ENCODE measurements at places on chromosomes 3 and 15.

- no peak for DNase-seq
Measured at GRCh38 chr15:100593431-100593830, 8.6 kb downstream of the LINS1 start.

- DNase-seq, result no peak
Measured at GRCh38 chr3:13070391-13071070, 2.7 kb downstream of the IQSEC1 start.

DNA sequence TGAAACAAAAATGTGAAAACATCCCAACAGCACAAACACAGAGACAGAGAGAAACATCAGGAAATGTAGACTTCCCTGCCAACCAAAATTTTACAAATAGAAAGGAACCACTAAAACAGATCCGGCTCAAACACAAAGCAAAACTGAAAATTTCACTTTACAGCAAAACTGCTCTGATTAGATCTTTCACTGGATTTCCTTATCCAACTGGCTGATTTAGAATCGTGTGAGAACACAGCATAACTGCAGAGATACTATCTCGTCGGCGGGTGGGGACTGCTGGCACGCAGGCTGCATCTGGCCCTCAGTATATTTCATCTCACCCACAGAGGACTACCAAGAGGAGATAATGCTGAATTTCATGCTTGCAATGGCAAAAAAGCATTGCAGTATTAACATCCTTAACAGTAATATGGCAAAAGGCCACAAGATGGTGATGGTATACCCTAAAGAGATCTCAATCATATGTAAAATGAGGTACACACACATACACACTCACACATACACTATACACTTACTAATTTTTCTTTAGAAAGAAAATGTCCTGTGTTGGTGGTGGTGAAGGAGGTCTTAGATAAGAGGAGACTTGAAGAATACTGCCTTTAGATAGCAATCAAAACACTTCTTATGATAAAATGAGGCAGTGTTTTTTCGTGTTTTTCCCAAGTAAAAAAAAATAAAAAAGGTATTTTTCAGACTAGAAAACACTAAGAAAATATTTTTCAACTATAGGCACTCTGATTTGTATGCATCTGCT is 10.6 kb upstream of the LEO1 start:
- no peak for DNase-seq

DNA sequence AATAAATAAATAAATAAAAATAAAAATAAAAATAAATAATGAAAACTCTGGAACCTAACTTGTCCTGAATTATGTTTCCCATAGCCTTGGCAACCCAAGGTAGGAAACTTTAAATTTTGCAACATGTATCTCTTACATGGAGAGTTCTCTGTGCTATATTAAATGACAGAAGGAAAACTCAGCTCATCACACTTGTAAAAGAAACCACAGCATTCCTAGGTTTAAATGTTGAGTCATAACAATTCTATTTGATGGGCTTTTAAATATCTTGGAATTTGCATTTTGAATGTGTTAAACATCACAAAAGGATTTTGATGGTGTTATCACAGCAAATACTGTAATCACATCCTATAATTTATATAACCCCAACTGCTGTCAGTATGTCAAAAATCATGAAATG is 144.2 kb downstream of the LRTM1 start:
- DNase-seq, result no peak

GRCh38 chr3:101722394-101723173 is 1.8 kb upstream of the CEP97 start:
- no peak for DNase-seq

GRCh38 chr3:55750525-55750924 is 263.4 kb upstream of the WNT5A start:
- no peak for DNase-seq

DNA sequence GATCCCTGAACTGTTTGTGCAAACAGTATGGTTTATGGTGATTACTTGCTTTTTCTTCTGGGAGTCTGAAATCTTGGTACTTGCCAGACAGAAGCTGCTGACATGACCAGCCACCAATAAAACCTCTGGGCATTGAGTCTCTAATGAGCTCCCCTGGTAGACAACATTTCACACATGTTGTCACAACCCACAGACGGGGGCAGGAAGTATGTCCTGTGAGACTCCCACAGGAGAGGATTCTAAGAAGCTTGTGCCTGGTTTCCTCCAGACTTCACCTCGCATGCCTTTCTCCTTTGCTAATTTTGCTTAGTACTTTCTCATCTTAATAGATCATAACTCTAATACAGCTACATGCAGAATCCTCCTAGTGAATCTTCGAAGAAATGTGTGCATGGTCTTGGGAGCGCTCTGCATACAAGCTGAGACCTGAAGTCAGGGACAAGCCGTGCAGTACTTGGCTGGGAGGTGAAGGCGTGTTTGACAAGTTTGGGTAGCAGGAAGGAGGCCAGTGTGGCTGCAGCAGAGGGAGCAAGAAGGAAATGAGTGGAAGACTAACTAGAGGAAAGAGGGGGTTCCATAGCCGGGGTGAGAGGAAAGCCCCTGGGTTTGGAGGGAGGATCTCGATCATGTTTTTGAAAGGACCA is 49.0 kb downstream of the B3GNT5 start:
- no peak for DNase-seq

DNA sequence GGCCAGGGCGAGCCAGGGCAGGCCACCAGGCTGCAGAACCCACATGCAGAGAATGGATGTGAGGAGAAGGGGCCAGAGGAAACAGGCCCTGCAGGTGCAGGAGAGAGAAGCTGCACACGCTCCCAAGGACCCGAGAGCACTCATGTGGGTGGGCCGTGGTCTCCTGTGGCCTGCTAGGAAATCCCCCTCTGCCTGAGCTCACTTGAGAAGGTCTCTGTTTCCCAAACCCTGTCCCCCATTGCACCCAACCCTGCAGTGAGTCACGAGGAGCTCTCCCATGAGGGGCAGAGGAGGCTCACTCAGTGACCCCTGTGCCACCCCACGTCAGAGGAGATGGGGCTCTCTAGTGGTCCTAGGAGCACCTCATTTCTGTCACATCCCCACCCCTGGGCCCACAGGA is 111.1 kb downstream of the KLF13 start:
- no peak for DNase-seq

DNA sequence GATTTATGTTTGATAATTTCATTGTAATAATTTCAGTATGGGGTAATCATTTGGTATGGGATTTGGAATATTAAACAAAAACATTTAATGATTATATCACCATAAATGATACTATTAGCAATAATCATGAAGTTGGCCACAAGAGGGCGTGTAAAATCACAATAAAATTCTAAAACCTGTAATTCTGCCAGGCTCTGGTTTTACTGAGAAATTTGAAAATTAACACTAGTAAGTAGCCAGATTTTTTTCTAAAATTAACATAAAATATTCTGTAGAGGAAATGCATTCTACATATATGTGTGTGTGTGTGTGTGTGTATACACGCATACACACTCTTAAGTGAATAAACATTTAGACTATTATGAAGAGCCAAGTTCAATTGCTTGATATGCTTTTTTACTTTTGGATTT is 40.5 kb downstream of the FEZF2 start:
- no peak for DNase-seq

- DNase-seq, result no peak
Measured at GRCh38 chr3:32709346-32709745, 24.4 kb downstream of the CNOT10 start.

- DNase-seq, result no peak
Measured at GRCh38 chr3:160390565-160391138, 8.4 kb downstream of the IFT80 start.

GRCh38 chr3:39052583-39052982 is 767 bp downstream of the WDR48 start:
- DNase-seq, result no peak

GRCh38 chr3:155418407-155418806 is 124.9 kb upstream of the STRIT1 start:
- DNase-seq, result no peak

GRCh38 chr3:83807511-83807910 is 1151.3 kb upstream of the CADM2 start:
- no peak for DNase-seq

DNA sequence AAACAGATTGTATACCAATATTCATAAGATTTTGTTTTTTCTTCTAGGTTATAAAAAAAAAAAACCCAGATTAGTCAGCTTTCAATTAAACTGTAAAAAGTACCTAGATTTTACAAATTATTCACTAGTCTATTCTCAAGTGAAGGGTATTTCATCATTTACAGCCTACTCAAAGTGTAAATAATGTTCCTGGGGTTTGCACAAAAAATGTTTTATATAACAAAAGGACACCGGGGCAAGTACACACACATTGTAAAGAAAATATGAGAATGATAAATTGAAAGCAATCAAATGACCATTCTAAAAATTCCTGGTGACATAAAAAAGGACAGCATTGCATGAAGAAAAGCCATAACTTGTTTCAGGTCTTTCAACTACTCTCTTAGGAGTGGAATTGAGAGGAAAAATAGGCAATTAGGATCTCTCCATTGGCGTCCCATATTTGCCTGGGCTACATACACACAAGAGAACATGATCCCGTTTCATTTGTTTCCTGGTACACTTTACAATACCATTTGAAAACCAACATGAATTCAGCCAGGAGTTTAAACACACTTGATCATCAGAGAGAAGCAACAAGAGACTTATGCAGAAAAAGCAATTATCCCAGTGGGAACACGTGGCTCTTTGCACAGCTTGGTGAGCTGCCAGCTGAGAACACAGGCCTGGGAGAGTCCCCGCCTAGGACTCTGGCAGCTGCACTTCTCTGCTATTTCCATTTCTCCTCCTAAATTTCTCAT is 1039.2 kb downstream of the ROBO1 start:
- peak; percentile 93 for DNase-seq

DNA sequence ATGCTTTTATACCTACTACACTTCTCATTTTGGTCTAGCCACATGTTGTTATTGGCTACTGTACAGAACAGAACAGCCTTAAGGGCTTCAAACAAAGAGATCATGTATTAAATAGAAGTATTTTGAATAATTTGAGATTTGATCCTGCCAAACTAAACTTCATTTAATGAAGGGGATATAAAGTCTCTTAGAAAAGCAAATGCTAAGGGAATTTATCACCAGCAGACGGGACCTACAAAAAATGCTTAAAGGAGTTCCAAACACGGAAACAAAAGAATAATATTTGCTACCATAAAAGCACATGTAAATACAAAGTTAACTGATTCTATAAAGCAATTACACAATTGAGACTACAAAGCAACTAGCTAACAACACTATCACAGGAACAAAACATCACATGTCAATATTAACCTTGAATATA is 23.6 kb upstream of the FMN1 start:
- DNase-seq, result peak; percentile 79

DNA sequence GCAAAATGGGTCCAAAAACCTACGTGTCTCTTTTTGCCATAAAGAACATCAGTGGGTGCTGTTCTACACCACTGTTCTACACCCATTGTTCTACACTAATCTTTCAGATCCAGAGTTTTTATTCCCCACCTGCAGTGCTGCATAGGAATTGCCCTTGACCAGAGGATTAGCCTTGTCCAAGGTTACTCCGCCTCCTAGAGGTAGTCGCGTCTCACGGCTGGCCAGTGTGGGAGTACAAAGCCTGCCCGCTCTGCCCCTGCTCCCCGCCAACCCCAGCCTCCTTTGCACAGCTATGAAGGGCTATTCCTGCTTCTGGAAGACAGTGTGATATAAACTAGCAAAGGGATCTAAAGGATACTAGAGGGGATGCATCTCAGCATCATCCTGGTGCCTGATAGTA is 222.1 kb upstream of the LMCD1 start:
- DNase-seq, result no peak

DNA sequence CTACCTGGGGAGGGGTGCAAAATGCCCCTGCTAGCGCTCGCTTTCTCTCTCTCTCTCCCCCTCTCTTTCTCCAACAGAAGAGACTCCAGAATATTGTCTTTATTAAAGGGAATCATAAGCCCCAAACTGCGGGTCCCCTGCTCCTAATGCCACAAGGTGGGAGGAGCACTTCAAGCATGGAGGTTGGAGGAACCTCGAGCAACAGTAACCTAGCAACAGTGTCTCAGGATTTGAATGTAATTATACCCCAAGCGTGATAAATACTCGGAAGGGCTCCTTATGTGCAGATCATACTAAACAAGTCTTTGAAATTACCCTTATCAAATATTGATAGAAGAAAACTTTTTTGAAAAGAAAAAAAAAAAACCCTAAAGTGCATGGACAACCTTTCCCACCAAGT is 582.2 kb upstream of the PPP2R3A start:
- no peak for DNase-seq

- DNase-seq, result no peak
Measured at GRCh38 chr3:32349184-32349583, 42.5 kb upstream of the CMTM7 start.

DNA sequence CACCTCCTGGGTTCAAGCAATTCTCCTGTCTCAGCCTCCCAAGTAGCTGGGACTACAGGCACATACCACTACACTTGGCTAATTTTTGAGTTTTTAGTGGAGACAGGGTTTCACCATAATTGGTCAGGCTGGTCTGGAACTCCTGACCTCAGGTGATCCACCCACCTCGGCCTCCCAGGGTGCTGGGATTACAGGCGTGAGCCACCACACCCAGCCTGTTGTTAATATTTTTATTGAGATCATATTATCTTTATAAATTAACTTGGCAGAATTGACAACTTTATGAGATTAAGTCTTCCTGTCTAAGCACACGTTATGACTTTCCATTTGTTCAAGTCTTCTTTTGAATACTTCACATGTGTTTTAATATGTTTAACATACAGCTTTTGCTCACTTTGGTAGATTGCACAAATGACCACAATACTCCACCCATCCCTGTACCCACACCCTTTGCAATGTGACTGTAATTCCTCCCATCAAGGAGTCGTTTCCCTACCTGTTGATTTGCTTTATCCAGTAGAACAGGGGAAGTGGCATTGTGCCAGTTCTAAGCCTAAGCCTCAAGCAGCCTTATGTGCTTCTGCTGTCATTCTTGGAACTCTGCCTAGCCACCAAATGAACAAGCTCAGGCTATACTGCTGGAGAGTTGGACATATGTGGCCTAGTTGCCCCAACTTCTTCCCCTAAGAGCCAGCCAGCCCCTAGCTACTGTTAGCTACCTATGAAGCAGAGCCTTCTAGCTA is 8.2 kb downstream of the XYLB start:
- DNase-seq, result no peak

GRCh38 chr3:167650459-167650858 is 3.3 kb downstream of the WDR49 start:
- no peak for DNase-seq

DNA sequence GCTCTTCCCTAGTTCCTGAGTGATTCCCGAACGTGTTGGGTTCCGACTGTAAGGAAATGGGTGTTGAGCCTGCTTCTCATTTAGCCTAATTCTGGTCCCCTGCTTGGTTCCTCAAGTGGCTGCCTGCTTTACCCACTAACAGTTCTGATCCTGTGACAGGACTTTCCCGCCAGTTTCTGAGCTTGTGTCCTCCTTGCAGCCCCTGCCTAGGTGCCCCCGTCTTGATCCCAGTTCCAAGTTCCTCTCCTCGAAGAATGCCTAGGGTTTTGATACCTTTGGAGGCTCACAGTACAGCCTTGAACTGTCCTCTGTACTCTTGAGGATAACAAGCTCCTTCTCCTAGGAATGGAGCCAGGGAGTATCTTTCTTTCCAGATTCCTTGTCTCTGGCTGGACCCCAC is 12.0 kb upstream of the RASGRF1 start:
- no peak for DNase-seq

All from NCI-H2081 (cell line).